ENCODE measurements at places on chromosomes 7 and 10. TPM values are rescaled to one million over a fixed set of nuclear protein-coding genes. Genes with fewer than 3 reads are reported as not detected.

DNA sequence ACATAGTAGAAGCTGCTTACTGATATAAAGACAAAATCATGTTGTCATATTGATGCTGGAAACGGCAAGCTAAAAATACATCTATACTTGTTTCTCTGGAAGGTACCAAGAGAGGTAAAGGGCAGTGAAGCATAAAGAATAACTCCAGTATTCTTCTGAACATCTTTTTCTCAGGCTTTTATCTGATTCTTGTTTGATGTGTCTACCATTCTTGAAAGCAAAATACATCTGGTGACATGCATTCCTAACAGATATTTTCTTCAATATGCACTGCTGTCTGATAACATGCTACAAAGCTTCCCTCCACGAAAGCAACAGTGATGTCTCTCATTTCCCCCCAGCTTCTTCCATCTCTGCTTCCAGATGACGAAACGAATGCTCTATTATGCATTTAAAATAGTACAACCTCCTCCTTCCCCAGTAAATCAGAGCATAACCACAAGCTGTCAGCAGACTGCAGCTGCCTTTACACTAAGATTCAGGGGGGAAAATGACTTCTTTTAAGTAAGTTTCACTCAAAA lies 100.8 kb downstream of the ARHGAP21 start:
- DNase-seq: no peak

DNA sequence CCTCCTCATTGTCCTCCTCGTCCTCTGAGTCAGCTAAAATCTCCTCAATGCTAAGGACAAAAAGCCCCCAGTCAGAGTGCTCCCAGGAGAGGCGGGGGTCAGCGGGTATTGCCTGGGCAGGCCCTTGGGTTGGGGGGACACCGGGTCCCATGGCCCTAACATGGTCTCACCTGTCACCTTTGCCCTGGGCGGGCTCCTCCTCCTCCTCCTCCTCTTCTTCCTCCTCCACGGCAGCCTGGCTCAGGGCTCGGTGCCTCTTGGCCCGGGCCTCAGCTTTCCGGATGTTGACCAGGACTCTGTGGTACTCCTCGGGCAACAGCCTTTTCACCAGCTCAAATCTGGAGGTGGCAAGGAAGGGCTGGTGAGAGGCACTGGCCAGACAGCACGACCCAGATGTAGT lies 32.0 kb upstream of the FRAT2 start:
- DNase-seq: no peak

The LRRD1 gene
- total RNA-seq: not detected

DNA sequence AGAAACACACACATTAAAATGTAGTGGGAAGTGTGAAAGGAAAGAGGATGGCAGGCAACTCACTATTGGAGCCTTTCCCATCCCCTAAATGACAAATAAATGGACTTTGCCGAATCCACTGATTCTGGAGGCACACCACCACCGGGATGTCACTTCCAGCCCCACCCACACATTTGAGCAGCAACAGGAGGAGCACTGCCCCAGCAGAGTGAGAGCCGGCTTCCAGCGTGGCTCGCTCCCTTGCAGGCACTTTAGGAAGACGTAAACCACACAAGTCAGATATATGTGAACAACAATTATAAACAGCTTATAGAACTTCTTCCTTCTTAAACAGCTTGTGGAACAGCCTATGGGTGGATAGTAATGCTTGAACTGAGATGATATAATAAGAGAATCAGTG lies 191.0 kb downstream of the DGKI start:
- no peak for DNase-seq

The TMEM178B gene
- 1.0 TPM for total RNA-seq

DNA sequence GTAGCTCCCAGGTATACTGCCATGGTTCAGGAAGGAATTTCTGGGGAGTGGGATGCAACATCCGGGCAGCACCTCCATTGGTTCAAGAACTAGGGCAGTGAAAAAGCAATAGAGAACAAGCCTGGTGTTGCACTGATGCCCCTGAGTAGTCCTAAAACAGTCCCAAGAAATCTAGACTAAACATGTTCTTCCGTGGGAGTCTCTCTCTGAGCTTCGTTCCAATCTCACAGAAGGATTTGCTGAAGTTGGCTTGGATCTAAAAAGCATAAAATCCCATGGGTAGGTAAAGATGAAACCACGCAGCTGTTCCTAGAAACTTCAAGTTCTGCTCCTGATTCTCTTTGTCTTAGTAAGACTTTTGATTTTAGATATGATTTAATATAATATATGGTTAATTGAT lies 154.5 kb downstream of the PLXDC2 start:
- no peak for DNase-seq
